CD4-positive, alpha-beta T cell treated with Interferon gamma for 1 hour (primary cell): ENCODE measurements at places on chromosomes 7 and 10.

GRCh38 chr10:69732147-69732825, 69.4 kb upstream of the COL13A1 start:
- DNase-seq, result no peak

DNA sequence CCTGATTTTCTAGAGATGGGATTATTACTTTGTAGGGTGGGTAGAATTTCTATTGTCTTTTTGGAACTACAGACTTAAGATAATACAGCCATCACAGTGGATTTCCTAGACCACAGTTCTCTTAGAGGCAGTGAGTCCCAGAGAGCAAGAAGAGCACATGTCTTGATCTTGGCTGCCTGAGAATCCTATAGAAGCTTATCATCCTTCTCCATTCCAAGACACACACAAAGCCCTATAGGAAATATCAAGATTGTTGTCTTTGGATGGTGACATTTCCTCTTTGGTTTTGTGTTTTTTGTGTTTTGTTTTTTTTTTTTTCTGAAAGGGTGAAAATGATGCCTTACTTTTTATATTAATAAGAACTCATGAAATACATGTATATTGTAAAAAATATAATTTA, 143.1 kb downstream of the AHR start:
- DNase-seq, result no peak

GRCh38 chr7:149599636-149600206, 102.1 kb upstream of the ZNF746 start:
- no peak for DNase-seq

DNA sequence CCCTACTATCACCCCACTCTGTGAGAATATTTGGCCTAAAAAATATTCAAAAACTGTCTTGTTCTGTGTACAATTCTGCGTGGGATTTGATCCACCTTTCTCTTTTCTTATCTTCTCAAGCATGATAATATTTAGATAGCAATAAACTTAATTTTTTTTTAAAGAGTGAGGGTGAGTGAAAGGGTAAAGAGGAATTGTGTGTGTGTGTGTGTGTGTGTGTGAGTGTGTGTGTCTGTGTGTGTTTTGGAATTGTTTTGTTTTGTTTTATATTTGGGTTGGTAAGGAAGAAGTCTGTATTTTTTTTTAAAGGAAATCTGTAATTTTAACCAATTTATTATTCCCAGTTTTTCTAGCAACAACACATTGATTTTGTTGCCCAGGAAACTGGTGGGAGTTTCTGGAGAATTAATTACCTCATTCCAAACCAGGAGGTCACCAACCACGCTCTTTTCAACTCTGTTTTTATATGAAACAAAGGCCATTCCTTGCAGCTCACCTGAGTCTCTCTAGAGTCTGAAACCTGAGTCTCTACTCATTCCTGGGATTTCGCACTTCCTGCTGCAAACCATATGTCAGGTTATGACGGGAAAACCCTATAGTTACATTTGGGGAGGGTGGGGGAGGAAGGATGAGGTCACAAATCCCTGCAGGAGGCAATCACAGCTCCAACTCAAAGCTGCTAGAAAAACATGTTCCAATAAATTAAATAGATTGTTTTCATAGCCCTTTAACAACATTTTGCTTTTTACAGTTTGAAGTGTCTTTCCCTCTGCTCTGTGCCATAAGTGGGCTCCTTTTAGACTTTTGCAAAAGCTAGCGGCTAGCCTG, 38.1 kb upstream of the XPNPEP1 start:
- no peak for DNase-seq

DNA sequence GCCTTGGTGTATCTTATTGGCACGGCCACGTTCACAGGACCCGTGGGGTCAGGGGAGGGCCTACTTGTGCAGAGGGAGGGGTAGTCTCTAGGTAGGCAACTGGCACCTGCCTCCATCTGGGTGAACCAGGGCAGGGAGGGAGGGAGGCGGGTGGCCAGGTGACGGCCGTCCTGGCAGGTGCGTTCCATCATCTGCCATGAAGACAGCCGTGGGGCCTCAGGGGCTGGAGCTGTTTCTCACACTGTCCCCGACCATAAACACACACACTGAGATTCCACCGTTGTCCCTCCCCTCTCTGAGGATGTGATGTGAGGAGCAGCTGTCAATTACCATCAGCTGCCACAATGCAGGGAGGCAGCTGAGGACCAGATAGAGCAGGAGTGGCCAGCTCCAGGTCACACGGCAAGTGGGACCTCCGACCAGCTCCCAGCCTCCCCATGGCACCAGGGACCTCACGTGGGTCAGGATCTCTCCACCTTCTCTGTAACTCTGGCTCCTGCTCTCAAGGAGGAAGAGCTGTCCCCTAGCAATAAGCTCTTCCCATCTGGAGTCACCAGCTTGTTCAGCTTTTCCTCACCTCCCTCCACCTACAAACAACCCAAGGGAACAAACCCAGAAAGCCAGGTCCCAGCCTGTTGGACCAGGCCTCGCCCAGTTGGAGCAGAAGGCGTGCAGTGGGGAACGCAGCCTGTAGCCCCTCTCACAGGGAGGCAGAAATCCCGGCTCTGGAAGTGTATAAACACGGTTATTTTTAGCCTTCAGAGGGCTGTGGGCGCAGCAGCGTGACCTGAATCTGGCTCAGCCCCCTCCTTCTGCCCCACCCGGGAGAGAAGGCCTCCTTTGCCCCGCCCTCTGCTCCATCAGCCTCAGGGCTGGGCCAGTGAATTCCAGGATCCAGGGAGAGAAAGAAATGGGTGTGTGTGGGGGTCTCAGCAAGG, 33.1 kb downstream of the ZMIZ1 start:
- no peak for DNase-seq

DNA sequence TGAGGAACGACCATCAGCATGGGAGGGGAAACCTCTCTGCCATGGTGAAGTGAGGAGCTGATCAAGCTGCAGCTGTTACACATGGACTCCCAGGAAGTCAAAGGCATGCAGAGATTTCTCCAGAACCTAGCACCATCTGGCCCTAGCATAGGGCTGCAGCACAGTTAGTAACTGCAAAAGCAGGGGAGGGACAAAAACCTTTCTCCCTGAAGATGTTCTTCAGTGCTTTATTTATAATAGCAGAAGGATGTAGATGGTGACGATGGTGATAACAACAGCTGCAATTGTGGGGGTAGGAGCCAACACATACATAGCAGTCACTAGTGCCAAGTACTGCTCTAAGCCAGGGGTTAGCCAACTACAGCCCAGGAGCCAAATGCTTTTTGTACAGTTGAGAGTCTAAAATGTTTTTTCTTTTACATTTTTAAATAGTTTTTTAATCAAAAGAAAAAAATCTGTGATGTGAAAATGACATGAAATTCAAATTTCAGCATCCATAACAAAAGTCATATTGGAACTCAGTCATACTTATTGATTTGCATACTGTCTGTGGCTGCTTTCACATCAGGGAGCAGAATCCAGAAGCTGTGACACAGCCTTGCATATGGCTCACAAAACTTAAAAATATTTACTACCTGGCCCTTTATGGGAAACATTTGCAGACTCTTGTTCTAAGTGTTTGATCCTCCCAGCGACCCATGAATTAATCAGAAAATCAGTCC, 299.5 kb downstream of the ELMO1 start:
- no peak for DNase-seq

- no peak for DNase-seq
These were observed 959.5 kb downstream of the GRID1 start for GRCh38 chr10:85407088-85407487.

- no peak for DNase-seq
These were observed 80.0 kb downstream of the EEPD1 start for GRCh38 chr7:36232971-36233550.

GRCh38 chr10:31930023-31930751, 1.6 kb upstream of the ARHGAP12 start:
- DNase-seq, result peak; percentile 18

- no peak for DNase-seq
These were observed 62.4 kb downstream of the SLC35B4 start for GRCh38 chr7:134254311-134254710.

DNA sequence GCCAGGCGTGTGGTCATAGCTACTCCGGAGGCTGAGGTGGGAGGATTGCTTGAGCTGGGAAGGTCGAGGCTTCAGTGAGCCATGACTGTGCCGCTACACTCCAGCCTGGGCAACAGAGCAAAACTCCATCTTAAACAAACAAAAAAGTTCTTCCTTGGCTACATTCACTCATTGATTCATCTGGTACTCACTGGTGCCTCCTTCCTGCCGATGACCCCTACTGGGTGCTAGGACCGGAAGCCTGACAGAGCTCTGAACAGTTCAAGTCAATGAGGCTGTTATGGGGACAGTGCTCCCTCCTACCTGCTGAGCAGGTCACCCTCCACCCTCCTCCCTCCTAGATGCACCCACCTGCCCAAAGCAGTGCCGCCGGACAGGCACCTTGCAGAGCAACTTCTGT, 4.9 kb downstream of the PCOLCE start:
- no peak for DNase-seq

GRCh38 chr7:108097703-108098102, 32.5 kb downstream of the LAMB4 start:
- no peak for DNase-seq
